T-helper 2 cell treated with Interferon-gamma antibody and Interleukin-4, amounts not matched to agents 5 μg/mL and 100 μg/mL, for 36 hours (primary cell): ENCODE measurements at places on chromosomes 1 and 21.

DNA sequence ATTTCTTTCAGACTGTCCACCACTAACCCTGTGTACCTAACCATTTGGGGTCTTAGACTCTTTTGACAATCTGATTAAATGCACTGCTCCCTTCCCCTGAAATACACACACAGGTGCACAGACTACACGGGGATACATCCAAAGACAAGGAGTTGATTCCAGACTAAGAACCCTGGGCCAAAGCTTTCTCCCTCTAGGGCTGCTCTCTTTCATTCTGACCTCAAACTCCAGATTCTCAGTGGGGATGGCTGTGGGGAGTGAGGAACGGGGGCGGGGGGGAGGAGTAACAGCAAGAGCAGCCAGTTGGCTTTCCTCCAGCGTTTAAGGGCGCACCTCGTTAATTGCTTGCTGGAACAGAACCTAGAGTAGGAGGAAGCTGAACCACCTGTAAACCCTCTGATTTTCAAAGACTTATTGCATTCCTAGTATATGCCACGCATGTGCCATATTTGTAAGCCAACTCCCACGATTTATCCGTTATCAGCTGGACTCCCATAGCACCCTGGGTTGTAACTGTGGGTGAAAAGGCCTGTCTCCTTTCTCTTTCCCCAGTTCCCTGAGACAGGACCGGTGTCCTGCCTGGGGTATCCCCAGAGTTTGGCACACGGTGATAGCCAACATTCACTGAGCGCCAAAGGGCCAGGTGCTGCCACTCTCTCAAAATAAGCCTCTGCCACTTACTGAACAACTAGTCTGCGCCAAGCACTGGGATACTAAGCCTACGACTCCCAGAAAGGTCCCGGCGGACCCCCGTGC lies 920 bp downstream of the MTHFR start:
- peak; percentile 16 for DNase-seq

DNA sequence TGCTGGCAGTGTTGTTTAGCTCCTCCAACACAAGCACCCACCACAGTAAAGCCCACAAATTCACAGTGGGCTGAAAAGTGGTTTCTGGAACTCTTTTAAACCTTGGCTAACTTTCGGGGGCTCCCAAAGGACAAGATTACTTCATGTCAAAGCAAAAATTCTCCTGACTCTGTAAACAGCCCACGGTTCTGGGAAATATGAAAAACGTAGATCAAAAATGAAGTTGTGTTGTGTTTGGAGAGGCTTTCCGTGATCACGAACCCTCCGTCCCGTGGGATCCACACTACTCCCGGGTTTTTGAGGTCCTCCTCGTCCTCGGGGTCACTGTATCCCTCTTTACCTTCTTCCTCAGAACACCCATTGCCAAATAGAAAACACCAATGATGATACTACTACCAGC lies 159.0 kb upstream of the RUNX1 start:
- no peak for DNase-seq

- DNase-seq, result no peak
Observed at GRCh38 chr1:40081871-40082270, 15.2 kb downstream of the PPT1 start.

DNA sequence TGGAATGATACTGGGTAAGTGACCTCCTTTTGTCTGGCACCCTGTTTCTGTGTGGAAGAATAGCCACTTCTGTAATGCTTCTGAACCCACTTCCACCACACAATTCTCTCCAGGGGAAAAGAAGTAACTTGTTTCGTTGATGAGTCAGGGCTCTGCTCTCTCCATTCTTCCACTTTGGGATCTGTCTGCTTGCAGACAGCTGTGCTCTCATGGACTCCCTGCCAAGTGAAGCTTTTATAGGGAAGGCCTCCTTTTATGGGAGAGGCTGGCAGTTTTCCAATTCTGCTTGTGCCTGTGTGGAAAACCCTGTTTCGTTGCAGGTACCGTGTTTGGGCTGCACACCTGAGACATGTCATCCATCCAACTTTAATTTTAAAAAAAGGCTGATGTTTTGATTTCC lies 130.7 kb downstream of the GIPC2 start:
- DNase-seq, result no peak

GRCh38 chr1:147214325-147214724 lies 10.8 kb downstream of the FMO5 start:
- no peak for DNase-seq

DNA sequence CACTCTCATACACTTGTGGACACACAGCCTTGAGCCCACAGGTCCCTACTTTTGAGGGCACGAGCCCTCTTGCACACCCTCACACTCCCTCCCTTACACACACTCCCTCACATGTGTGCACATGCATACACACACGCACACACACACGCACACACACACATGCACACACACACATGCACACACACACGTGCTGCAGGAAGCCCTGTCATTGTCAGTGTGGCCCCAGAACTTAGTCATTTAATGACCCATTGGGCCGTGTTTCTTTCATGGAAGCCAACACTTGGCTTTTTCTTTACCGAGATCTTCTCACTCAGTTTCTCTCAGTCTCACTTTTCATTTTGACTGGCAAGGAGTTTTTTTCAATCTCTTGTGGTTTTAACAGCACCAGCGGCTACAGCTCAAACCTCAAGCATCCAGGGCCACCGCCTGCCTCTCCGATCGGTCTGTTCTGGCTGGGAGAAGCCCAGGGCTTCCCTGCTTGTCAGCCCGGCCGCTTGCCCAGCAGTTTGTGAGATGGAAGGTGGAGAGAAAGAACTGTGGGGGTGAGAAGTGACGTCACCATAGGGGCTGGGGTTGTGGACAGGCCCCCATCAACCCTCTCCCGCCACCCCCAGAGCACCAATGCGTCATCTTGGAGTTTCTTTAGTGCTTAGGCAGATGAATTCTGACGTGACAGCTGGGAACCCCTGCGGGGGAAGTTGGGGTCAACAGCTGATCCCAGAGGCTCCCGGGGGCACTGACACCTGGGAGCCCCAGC lies 15.8 kb upstream of the TNFRSF8 start:
- DNase-seq, result peak; percentile 84

DNA sequence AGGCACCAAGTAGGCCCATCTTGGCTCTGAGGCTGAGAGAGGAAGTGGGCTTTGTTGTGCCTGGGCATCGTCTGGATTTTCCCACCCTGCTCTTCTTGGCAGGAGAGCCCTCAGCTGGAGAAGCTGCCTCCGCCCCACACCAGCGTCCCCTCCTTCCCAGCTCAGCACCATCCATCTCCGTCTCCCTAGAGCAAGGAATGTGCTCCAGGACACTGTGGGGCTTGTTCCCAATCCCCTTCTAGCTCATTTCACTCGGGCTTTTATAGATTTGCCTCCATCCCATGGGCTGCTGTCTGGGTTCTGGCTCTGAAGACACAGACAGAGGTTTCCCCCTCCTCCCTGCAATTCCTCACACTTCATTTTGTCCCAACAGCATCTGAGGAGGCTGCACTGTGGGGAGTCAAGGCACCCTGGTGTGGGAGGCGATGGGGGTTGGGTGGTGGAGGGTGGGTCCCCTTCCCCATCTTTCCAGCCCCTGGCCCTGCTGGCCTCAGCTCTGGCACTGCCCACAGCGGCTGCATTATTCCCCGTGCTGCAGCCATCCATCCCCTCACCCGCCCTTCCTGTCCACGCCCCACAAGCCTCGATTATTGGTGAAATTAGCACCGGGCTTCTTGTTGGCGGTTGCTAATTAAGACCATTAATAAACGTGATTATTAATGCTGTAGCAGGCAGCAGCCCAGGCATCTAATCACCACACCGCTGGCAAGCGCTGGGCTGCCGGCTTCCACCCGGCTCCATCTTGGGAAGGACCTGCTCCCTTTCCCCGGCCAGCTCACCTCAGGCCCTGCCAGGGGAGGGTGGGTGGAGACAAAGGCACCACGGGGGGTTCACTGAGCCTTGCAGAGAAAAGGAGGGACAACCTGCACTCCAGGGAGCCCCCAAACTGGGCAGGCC lies 21.7 kb downstream of the RHBG start:
- DNase-seq, result no peak

- DNase-seq, result no peak
Observed at GRCh38 chr1:218217040-218217439, 68.1 kb upstream of the RRP15 start.

DNA sequence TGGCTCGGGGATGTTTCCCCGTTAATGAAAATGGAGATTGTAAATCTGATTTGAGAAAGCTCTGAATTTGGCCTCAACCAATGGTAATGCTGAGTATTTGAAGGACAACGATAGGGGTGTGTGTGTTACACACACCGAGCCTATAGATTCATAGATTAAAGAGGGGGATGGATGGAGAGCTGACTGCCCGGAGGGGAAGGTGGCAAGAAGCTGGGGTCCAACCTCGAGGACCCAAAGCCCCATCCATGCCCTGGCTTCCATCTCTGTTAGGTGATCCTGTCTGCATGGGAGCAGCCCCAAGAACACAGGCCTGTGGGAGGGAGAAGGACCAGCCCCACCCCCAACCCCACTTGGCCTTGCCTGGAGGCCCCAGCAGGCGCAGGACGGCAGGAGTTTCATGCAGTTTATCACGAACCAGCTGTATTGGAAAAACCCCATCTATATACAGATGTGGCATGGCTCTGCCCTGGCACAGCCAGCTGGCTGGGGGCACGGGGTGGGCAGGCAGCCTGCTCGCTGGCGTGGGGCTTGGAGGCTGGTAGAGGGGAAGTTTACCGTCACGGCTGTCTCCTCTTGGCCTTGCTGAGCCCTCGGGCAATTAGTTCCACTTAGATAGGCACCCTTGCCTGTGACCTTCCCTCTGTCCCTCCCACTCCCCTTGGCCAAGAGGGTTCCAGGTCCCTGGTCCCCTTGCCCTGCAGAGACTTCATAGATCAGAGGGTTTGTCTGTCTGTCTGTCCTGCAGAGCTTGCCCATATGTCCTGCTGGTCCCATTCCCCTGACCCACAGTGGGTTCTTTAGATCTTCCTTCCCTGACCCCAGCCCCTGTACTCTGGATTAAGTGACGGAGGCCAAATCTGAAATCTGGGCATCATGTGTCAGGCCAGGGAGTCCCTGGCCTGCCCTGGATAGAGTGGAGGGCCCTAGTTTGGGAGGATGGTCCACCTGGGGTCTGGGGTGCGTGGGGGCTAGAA lies 3.0 kb downstream of the HSPB7 start:
- no peak for DNase-seq
